ENCODE measurements at places on chromosomes 16 and 17. TPM values are rescaled to one million over a fixed set of nuclear protein-coding genes. Genes with fewer than 3 reads are reported as not detected.

The TRIM72 gene
- total RNA-seq = not detected

The PPL gene
- total RNA-seq = 0.18 TPM

The ZSCAN32 gene
- total RNA-seq = 7.1 TPM

The CRYM gene
- not detected for total RNA-seq

The GDPD1 gene
- 3.0 TPM for total RNA-seq

The PLXDC1 gene
- not detected for total RNA-seq

The CLEC3A gene
- total RNA-seq = not detected

The HLF gene
- total RNA-seq = not detected

The KRT25 gene
- total RNA-seq = not detected

The TEKT1 gene
- total RNA-seq = not detected

The MBTD1 gene
- 4.6 TPM for total RNA-seq

The UTS2R gene
- total RNA-seq = not detected

The KRTAP4-5 gene
- total RNA-seq = not detected

The IRF8 gene
- not detected for total RNA-seq

The OR2C1 gene
- not detected for total RNA-seq

The PRSS8 gene
- total RNA-seq = not detected

Data from myometrial cell (primary cell).